ENCODE measurements at places on chromosomes 3 and 15. TPM values are rescaled to one million over a fixed set of nuclear protein-coding genes. Genes with fewer than 3 reads are reported as not detected.
A peak's percentile ranks its signal among the peaks of the same experiment; 100 is the strongest.

DNA sequence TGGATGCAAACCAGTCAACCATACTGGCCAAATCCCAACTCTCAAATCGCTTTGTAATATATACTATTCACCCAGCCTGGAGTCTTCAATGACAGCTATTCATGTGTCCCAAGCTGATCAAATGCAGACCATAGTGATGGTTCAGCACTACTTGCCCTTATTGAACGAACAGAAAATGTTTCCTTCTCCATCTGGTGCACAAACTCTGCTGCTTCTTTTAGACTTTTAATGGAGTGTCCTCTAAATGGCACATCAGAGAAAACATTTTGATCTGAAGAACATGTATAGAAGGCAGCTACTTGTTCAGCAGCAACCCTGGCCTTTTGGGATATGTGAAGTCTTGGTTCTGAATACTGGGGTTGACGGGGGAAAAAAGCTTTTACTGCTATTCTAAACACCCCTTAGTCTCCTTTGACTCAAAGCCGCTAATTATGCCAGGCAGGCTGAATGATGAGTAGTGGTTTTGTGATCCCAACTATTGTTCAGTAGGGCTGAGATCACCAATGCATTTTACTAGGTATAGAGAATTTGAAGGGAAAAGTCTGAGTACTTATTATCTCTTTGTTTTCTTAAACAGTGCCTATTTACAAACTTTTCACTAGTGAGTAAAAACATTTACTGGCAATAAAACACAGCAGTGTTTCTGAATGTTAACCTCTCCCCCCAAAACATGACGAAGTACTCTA is 781.2 kb downstream of the ROBO1 start:
- DNase-seq: no peak

- no peak for DNase-seq
These were observed 41.8 kb upstream of the XXYLT1 start for GRCh38 chr3:195312714-195313113.

- no peak for DNase-seq
These were observed 707.8 kb upstream of the LMCD1 start for GRCh38 chr3:7793786-7794185.

- DNase-seq: no peak
These were observed 1075.3 kb upstream of the ALCAM start for GRCh38 chr3:104291437-104291851.

DNA sequence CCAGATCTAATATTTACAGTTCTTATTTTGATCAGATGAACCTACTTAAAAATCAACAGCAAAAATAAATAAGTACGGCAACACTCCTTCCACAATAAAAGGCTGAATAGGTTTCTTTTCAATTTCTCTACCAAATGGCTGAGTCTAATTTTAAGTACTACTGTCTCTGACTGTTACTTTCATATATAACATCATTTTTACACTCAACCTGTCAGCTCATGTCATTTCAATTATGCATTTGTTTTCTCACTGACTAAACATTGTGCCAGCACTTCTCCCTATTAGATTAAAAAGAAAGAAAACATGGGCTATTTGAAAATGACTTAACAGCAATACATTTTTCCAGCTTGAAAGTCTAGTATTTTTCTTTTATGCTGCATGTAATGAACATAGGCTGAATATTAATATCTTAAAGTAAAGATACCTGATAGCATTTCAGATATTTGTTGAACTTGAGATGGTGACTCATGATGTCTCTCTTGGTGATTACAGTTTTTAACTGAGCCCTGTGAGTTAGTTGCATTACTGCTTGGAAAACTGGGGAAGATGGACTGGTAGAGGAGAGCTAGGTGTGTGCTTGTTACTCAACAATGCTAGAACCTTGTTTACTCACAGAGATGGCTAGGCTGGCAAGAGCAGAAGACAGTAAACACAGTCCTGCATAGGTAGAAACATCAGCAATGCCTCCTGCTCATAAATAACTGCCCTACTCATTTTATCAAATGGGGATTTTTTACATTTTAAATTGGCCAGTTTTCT is 73.9 kb downstream of the PEX5L start:
- DNase-seq: no peak

DNA sequence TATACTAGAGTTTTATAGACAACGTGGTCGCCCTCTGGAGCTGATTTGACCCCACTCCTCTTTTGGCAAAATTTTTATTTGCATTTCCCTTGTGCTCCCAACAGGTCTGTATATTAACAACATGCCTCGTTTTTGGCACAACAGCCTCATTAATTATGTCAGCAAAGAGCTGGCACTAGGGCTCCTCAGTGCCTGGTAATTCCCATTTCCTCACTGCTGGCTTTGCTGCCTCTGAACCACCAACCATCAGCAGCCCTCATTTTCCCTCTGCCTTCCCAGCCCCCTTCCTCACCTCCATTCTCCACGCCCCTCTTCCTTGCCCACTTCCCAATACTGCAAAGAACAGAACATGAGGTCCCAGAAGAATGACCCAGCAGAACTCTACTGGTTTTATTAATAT is 204.8 kb downstream of the ABHD5 start:
- DNase-seq: no peak

DNA sequence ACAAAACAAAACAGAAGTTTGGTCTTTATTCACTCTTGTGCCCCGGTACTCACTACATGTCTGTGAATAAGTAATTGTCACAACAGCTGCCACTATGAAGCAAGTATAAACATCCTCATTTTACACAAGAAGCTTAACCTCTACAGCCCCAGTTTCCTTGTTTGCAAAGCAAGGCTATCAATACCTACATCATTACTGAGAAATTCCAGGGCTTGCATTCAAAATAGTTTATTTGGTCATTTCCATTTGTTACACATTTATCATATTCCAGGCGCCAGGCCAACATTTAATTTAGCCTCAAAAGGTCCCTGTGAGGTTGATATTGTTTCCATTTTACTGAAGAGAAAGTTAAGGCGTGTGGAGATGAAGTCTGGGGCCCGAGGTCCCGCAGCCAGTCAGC is 161.4 kb upstream of the LRTM1 start:
- no peak for DNase-seq

DNA sequence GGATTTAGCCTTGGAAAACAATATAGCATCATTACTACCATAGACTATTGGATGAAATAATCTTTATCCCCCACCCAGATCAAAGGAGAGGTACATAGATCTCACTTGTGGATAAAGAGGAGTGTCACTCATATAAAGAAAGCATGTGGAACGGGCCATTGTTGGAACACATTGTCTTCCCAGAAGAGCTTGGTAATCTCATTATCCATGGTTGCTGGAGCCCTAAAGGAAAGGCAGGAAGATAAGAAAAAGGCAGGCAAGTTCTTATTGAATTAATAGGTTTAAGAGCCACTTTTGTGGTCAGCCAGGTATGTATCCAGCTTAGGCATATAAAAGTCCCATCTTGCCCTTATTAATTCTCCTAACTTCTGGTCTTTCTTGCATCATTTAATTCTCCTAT is 659.1 kb downstream of the GRM7 start:
- no peak for DNase-seq

- no peak for DNase-seq
These were observed 30.5 kb downstream of the RTP1 start for GRCh38 chr3:187227658-187228258.

DNA sequence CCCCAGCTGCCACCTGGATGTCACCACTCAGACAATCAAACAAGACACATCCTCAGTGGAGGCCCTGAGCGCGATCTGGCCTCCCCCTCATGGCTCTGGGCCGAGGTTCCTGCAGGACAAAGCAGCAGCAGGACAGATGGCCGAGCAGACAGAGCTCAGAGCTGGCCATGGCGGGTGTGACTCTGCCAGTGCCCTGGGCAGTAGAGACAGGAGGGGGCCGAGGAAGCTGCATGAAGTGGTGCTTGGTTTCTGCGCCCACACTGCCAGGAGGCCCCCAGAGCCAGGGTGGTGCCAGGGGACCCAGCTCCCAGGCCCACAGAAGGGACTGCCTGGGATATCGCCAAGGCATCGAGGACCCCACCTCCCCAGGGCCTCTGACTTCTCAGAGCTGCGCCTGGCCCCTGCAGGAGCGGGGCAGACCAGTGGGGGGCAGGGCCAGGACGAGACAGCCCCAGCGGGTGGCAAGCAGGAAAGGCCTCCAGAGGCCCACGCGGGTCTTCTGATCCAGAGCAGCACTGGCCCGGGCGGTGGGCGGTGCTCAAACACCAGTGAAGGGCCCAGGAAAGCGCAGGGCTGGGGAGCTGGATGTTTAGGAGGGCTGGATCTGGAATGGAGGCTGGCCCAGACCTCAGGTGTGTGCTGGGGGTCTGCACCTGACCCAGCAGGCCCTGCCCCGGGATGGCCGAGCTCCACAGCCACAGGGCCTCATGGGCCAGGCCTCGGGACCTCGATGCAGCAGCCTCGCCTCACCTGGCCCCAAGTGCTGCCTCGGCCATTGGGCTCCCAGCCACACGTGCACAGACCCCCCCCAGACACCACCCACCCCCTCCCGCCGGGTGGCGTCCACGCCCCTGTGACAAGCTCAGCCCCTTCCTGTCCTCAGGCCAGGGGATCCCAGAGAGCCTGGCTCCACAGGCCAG is 76.0 kb downstream of the GOLGA8G start:
- DNase-seq: peak; percentile 26

DNA sequence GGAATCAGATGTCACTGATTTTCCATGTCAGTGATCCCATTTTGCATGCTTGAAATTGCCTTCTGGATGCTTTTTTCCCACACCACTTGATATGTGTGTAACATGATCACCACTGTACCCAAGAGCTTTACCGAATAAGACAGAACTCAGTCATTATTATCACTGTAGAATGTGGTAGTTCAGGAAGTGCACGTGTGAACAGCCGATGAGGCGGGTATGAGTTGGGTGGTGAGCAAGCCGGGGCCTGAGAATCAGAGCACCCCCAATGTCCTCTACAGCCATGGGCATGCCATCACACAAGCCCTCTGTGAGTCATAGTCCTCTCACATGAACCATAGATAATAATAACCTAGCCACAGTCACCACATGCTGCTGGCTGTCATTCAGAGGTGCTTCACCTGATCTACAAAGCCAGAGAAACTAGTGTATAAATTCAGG is 470.8 kb downstream of the SOX2 start:
- DNase-seq: no peak

DNA sequence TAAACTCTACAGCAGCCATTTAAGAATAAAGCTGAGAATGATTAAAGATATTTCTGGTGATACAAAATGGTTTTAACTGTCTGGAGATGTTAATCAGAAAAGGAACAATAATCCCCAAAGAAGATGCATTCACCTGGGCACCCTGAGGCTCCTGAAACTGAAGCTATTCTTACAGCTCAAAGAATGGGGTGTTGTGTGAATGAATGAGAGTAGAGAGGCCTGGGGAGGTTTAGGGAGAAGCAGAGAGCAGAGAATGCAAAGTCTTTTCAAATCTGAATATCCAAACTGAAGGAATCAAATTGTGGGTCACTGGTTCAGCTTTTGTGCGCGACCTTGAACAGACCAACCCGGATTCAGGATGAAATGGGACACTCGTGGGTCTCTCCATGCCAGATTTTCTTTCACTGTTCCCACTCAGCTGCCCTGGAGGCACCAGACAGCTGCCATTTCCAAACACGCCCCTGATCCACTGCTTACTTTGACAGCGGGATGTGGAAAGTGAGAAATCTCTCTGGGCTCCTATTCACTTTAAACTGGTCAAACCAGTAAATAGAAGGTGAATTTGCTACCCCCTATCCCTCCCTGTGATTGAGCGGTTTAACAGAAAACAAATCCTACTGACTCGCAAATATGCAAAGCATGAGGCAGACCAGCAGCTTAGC is 485.5 kb upstream of the THBS1 start:
- DNase-seq: no peak

DNA sequence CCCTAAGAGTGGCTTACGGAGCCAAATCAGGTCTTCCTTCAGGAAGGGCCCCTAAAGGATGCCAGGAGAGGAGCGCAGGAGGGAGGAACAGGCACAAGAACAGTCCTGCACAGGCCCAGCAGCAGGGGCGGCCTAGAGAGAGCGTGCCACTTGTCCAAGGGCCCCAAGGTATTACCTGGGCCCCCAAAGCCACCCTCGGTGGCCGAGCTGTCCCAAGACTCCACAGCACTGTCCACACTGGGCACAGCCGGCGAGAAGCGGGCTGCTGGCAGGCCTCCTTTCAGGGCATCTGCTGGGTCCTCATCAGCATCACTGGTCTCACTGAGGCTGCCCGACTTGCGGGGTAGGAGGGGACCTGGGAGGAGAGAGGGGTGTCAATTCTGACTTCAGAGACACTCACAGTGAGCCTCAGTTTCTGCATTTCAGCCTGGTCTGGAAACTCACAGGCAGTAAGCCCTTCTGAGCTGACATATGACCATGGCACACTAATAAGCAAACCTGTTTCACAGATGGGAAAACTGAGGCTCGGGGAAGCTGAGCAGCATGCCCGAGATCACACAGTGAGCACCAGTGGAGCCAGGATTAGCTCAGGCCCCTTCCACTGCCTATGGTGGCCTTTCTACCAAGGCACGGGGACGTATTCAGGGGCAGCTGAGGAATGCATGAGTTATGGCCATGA is 33.4 kb downstream of the GRIP2 start:
- DNase-seq: no peak

The CTXN2 gene
- total RNA-seq: not detected

The PFN2 gene
- total RNA-seq: 35.6 TPM

The SPATA12 gene
- total RNA-seq: not detected

The FRMD5 gene
- 1.6 TPM for total RNA-seq

The GOLGA8T gene
- 0.15 TPM for total RNA-seq

The SATB1 gene
- total RNA-seq: 27.2 TPM

The GOLGA8H gene
- not detected for total RNA-seq
